Inflammatory macrophage treated with lipopolysaccharide for 4 hours (primary cell): ENCODE measurements at places on chromosomes 13 and 19.
A peak's percentile ranks its signal among the peaks of the same experiment; 100 is the strongest.

GRCh38 chr13:113839536-113840204, 24.2 kb downstream of the GAS6 start:
- no peak for DNase-seq

- DNase-seq: peak; percentile 97
These were observed 129.5 kb downstream of the CYSLTR2 start for GRCh38 chr13:48783181-48783630.

DNA sequence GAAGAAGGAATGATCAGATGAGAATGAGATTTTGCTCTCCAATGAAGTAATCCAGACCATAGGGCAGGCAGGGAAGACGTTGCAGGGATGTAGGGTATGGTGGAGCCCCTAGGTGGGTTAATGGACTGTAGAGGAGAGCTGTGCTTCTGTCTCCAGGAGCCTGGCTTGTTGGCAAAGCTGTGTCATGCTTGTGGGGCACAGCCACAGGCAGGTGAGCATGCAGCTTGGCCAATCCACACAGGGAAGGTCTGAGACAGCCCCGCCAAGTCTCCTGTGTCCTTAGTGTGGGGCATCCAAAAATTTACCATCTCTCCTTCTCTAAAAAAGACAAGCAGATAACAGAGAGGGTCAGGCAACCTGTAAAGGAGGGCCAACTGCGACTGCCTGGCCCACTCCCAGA, 71.4 kb upstream of the FLT1 start:
- DNase-seq: no peak

DNA sequence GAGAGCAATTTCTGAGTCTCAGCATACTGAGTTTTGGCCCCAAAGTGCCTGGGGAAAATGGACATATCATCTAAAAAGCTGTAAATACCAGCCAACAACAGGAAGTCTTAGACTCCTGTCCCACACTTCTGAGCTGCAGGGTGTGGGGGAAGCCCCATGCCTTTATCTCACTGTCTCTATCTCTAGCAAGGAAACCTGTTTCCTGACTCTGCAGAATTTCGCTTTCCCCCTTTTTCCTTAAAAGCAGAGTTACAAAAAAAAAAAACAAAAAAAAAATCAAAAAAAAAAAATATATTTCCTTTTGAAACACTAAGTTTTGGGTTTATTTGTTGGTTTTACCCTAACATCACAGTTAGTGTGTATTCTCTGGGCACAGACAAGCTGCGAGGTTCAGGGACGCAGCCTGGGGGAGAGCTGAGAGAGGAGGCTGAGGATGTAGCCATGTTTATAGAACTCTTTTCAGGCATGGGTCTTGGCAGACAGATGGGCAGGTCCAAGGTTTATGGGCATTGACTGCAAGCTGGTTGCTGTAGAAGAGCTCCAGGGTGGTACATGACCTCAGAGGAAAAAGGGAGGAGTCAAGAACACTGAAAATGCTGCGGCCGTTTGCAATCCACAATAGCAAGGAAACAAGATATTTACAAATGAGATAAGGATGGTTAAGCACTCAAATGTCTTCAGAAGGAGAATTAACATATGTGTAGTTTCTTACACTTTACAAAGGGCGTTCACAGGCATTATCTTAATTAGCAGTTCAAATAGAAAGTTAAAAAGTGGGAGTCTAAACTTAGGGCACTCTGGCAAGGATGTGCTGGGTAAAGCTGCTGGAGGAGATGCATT, 4.9 kb downstream of the MBNL2 start:
- DNase-seq: no peak

DNA sequence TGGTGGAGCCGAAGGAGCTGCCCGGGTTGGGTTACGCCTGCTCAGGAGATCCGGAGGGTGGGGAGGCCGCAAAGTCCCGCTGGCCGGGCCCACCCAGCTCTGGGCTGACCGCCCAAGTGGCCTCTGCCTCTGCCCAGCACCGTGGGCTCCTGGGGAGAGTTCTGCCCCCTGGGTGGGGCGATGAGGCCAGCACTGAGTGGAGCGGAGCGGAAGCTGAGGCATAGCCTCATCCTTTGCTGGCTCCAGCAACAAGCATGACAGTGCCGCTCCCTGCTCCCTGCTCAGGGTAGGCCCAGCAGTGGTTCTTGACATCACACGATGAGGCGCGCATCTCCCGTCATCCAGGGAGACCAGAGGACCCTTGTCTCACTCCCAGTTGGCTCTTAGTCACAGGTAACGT, 22.5 kb downstream of the CCDC8 start:
- DNase-seq: no peak

GRCh38 chr13:100887729-100888151, 213.1 kb upstream of the TMTC4 start:
- DNase-seq: no peak

DNA sequence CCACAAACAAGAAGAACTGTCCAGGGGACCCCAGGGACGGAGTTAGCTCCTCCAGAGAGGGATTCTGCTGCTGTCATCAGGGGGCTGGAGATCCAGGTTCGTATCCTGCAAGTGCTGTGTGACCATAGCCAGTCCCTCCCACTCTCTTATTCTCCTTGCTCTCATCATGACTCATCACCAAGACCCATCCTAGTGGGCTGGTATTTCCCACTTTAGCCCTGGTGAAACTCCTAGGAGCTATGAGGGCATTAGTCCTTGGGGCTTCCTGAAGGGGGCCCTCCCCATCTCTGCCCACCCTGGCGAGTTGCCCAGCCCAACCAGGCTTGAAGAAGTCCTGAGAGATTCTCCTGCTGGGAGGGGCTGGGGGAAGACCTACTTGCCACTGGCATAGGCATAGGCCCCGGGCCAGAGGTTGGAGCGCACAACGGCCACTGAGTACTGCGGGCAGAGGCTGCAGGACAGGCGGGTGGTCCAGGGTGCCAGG, 7.5 kb upstream of the DMWD start:
- DNase-seq: peak; percentile 33

DNA sequence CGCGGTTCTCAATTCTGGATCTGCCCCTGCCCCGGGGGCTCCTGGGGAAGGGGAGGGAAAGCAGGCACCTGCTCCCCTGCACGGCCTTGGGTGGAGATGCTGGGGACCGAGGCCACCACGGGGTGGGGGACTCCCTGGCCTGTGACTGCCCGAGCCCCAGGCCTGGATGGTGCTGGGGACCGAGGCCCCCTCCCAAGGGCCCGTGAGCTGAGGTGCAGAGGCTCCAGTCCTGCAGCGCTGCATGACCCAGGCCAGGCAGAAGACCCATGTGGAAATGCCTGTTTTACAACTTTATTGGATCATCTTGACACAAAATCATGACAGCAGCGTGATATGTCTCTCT, 4.0 kb downstream of the IZUMO4 start:
- DNase-seq: no peak

GRCh38 chr13:53038993-53039392, 10.4 kb downstream of the OLFM4 start:
- no peak for DNase-seq

GRCh38 chr19:50344661-50345318, 15.6 kb upstream of the KCNC3 start:
- DNase-seq: peak; percentile 34

DNA sequence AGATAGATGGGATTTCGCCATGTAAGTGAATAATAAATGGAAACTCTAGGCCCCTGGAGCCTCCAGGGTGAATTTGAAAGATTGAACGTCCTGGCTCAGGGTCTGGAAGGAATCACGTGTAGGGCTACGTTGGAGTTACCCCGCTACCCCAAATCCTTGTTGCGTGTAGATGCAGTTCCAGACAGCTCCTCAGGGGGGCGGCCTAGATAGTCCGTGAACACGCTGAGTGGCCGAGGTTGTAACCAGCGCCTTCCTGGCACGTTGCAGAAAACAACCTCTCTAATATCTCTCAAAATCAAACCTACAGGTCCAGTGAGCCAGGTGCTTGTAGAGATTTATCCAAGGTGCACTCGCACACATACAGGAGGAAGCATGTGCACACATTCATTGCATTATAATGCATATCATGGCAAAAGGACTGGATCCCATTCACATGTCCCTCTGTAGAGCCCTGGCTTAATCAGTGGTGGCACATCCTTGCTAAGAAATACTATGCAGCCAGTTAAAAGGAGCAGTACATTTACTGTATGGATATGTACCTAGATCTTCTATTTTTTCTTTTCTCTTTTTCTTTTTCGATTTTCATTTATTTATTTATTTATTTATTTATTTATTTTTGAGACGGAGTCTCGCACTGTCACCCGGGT, 2.5 kb upstream of the KEAP1 start:
- peak; percentile 75 for DNase-seq

DNA sequence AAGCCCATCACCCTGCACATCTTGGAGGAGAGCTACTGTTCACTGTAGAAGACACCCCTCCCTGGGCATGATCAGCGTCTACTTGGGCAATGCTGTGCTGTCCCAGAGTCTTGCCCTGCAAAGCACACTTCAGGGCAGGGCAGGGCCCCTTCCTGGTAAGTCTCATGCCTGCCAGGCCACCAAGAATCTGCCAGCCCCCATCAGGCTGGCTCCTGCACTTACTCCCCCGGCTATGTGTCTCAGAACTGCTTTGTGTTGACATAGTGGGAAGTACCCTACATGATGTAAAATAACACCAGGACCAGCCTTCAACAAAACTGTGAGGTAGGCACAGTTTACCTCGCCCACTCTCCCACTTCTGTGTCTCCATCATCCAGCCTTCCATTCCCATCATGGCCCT, 27.8 kb upstream of the ATP12A start:
- peak; percentile 18 for DNase-seq

- no peak for DNase-seq
These were observed 29.0 kb downstream of the TNFSF11 start for GRCh38 chr13:42602906-42603305.

DNA sequence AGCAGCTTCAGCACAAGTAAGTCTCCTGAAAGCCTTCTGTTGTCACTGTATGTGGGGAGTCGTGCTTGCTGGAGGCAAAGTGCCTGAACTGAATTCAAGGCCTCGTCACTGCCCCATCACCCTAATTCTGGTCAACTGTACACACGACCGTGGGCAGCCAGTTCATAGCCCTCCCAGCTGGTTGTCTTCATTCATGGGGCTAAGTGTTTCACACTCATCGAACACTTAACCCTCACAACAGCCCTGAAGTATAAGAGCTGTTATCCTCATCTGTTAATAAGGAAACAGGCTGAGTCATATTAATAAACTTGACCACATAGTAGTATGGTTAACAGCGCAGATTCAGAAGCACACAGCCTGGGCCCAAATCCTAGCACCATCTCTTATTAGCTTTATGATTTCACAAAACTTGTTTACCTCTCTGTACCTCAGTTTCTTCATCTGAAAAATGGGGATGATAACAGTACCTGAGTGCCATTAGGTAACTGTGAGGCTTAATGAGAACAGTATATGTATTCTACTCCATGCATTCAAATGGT, 66.7 kb downstream of the CDADC1 start:
- DNase-seq: no peak

- DNase-seq: no peak
These were observed 192.8 kb downstream of the TM9SF2 start for GRCh38 chr13:99693852-99694611.

- DNase-seq: no peak
These were observed 131.2 kb downstream of the CRYL1 start for GRCh38 chr13:20394506-20394905.

DNA sequence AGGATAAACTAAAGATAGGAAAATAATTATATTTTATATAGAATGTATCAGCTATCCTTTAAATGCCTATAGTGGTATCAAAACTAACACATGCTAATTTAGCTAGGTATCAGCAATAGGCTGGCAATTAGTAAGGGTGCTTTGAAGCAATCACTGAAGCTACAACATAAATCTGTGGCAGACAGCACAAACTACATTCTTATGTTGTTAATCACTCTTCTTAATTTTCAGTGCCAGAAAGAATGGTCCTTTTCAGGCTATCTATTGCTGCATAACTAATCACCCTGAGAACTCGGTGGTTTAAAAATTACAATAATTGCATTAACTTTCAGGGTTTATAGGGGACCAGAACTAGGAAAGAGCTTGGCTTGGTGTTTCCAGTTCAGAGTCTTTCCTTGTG, 963.1 kb downstream of the EFNB2 start:
- DNase-seq: no peak

GRCh38 chr19:52599241-52599640, 29.2 kb downstream of the ZNF701 start:
- no peak for DNase-seq

GRCh38 chr19:7187605-7188339, 106.4 kb downstream of the INSR start:
- no peak for DNase-seq

GRCh38 chr13:102003848-102004570, 397.8 kb downstream of the FGF14 start:
- no peak for DNase-seq
